Caco-2 (cell line): ENCODE measurements at places on chromosomes 5 and 9. TPM values are rescaled to one million over a fixed set of nuclear protein-coding genes. Genes with fewer than 3 reads are reported as not detected.

KCNN2 gene
- total RNA-seq, result 0.27 TPM in 1 of 2 replicates, not detected in the other

AFAP1L1 gene
- total RNA-seq, result 0.30 and 0.45 TPM in 2 replicates

GRCh38 chr5:147670815-147671214 lies 111.7 kb downstream of the JAKMIP2 start:
- no peak for DNase-seq

GRCh38 chr5:52910071-52910470 lies 79.1 kb upstream of the ITGA2 start:
- DNase-seq, result no peak

DNA sequence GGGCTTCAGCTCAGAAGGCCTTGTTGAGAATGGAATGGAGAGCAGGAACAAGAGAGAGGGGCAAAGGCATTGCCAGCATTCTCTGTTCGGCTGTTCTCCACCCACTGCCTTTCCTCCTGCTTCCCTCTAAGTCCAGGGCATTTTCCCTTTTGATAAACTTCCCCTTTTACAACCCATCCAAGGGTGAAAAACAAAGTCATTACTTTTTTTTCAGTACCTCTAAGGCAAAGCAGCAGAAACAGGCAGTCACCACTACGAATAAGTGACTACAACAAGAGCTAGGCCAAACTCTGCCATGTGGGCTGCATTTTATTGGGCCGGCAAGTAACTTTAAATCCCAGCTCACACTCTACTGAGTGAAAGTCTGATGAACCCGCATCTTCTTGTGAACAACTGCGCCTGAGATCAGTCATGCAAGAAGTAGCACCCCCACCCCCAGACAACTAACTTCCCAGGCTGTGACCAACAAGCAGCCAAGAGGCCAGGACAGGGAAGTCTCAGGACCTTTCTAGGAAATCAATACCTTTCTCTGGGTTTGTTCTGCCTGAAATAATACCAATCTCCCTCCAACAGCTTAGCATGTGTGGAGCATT lies 13.1 kb downstream of the IL7R start:
- DNase-seq, result no peak

DNA sequence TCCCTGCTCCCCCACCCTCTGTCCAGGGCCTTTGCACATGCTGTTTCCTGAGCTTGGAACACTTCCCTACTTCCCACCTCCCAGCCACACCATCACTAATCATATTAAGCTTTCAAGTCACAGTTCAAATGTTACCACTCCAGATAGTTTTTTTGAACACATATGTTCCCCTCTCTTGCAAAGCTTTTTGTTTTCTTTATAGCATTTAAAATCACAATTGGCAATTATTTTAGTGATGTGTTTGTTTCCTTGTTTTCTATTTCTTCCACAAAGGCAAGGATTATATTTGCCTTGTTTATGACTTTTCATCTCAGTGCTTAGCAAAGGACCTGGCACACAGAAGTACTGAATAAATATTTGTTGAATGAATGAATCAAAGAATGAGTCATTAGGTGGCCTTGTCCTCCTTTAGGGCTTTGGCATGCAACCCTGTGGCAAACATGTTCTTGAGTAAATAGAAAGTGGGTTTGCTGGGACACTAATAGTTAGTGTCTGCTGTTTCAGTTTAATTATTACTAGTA lies 386.8 kb downstream of the FGF10 start:
- DNase-seq, result no peak

DNA sequence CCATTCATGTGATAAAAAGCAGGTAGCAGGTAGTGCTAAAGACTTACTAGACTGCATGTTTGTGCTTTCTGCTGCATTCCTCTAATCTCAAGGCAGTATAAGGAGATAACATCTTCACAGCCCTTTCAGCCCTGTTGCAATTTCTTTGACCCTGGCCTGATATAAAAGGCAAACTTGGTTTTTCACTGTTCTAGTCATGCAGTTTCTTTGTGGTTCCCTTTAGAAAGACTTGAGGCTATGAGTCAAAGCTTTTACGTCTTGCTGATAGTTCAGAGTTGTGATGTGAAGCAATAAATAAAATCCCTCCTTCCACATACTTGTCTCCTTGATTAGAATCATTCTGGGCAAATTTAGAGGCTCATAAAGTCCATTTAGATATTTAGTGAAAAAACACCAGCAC lies 88.6 kb upstream of the CDKN2B start:
- DNase-seq, result no peak

DNA sequence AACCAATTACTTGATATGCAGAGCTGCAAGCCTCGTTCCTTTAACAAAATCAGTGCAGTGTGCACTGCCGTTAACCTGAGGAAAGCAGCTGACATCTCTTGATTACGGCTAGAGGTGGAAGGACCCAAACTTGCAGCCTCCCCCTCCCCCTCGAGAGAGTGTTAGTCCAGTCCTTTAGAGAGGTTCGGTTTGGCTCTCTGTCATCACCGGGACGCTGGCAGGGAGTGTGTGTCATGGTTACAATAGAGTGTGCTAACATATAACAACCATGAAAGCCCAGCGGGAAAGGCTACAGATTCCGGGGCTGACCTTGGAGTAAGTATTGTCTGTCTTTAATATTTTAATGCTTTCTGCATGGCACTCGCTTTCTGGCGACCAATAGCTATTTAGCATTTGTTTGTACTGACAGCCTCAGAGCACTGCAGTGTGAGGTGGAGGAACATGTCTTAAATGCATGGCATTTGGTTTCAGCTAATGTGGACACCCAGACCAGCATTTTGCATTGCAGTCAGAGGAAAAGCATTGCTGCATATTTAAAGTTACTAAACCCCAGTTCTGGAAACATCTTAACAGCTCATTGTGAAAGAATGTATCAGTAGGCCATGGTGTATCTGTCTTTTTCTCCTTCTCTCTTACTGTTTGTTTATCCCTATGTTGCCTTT lies 237.5 kb downstream of the CD180 start:
- no peak for DNase-seq
